ENCODE measurements at places on chromosomes 7 and 10.
A peak's percentile ranks its signal among the peaks of the same experiment; 100 is the strongest.

- no peak for DNase-seq
These were observed 137.0 kb downstream of the TMEM178B start for GRCh38 chr7:141210862-141211261.

DNA sequence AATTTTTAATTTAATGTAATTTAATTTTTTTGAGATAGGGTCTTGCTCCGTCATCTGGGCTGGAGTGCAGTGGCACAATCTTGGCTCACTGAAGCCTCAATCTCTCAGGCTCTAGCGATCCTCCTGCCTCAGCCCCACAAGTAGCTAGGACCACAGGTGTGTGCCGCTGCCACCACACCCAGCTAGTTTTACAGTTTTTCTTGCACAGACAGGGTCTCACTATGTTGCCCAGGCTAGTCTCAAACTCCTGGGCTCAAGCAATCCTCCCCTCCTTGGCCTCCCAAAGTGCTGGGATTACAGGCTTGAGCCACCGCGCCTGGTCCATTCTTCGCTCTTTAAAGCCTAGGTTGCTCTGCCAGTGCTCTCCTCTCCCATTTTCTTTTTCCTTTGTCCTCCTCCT, 12.9 kb downstream of the CALML3 start:
- no peak for DNase-seq

- DNase-seq = peak; percentile 60
These were observed 3.0 kb downstream of the CHPF2 start for GRCh38 chr7:151235091-151235787.

GRCh38 chr10:49370326-49371100, 25.4 kb downstream of the DRGX start:
- DNase-seq = no peak

- DNase-seq = no peak
These were observed 133.8 kb downstream of the C10orf90 start for GRCh38 chr10:126536656-126537055.

- no peak for DNase-seq
These were observed 26.8 kb upstream of the CALCR start for GRCh38 chr7:93601363-93601762.

DNA sequence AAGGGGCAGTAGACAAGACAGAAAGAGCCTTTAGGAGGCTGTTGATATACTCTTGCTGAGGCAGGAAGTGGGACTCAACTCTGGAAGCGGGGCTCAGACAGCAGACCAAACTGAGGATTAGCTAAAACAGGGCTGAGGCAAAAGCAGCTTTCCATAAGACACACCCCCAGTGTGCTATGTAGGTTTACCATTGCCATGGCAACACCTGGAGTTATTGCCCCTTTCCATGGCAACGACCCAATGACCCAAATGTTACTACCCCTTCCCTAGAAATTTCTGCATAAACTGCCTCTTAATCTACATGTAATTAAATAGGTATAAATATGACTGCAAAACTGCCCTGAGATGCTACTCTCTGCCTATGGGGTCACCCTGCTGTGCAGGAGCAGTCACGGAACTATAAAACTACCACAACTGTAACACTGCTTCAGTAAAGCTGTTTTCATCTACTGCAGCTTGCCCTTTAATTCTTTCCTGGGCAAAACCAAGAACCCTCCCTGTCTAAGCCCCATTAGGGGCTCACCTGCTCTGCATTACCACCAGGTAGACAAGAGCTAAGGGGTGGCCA, 348.4 kb upstream of the PODXL start:
- DNase-seq = no peak

DNA sequence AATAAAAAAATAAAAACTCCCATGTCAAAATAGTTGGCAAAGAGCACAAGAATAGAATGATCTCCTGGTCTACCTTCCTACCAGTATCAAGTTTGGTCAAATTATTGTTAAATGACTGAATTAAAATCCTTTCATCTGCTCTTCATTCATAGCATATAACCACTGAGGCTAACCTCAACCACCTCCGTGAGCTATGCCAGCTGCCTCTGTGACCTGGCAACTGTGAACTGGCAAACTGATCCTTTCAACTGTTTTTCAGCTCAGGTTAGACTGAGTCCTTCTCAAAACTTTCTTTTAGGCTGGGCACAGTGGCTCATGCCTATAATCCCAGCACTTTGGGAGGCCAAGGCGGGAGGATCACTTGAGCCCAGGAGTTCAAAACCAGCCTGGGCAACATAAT, 36.1 kb downstream of the NUDCD3 start:
- DNase-seq = no peak

Data from right cardiac atrium (tissue), 5 donors.